ENCODE measurements at places on chromosomes 1 and 21.

DNA sequence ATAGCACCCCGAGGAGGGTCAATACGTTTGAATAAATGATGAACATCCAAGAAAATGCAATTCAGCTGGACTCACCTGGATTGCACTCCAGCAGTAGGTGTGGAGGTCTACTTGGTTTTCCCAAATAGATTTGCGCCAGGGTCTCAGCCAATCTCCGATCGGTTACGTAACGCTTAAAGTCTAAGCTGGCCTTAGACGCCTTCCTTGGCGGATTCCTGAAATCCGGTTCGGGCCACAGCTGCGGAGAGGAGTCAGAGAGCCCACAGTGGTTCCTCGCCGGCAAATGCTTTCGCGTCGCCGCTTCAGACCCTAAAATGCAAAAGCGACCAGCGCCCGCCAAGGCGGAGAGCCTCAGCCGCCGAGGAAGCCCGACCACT is 322 bp downstream of the TFB2M start:
- no peak for DNase-seq

DNA sequence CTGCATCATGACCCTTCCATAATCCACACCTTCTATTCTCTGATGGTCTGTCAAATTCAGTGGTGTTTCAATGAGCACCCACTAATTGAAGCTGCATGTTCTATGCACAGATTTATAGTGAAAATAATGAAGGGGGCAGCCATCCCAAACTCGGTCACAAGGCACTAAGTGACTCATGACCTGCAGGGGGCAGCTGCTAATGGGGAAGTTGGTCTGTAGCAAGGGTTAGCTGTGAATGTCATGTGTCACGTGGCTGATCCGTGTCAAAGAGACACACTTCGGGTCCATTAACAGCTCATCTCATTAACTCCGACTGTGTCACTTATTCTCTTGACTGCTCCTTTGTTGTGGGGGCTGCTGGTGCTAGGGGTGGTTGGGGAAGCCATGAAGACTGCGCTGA is 306.6 kb downstream of the PCP4 start:
- no peak for DNase-seq

GRCh38 chr1:235473806-235474205 is 30.4 kb downstream of the B3GALNT2 start:
- DNase-seq, result no peak

GRCh38 chr1:15191770-15192169 is 38.2 kb downstream of the TMEM51 start:
- DNase-seq, result no peak

- no peak for DNase-seq
Measured at GRCh38 chr1:183063349-183063748, 40.1 kb downstream of the LAMC1 start.

DNA sequence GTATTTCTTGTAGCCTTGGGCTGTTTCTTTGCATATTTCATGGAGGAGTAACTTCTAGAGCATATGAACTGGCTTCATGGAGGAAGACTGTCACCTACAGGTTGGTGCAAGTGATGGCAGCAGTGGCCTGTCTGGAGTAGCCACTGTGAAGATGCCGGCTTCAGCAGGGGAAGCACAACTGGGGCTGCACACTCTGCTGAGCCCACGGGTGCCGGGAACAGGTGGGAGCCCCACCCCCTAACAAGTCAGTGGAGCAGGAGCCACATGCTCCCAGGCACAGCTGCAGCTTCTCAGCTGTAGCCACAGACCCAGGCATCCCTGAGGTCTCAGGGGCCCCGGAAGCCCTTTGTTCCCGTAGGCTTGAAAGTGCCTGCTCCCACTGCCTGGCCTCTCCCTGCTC is 43.2 kb upstream of the C1orf185 start:
- no peak for DNase-seq

GRCh38 chr21:45555251-45555556 is 13.0 kb upstream of the SLC19A1 start:
- no peak for DNase-seq

DNA sequence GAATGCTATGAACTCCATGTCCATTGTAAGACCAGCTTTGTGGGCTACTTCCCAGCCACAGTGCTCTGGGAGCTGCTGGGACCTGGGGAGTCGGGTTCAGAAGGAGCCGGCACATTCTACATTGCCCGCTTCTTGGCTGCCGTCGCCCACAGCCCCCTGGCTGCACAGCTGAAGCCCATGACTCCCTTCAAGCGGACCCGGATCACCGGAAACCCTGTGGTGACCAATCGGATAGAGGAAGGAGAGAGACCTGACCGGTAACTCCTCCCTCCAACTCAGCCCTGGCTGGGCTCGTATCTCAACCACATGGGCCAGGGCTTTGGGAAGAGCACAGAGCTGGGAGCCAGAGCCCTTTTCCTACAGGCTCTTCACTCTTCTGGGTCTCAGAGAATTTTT is 15.4 kb downstream of the MOV10 start:
- no peak for DNase-seq

DNA sequence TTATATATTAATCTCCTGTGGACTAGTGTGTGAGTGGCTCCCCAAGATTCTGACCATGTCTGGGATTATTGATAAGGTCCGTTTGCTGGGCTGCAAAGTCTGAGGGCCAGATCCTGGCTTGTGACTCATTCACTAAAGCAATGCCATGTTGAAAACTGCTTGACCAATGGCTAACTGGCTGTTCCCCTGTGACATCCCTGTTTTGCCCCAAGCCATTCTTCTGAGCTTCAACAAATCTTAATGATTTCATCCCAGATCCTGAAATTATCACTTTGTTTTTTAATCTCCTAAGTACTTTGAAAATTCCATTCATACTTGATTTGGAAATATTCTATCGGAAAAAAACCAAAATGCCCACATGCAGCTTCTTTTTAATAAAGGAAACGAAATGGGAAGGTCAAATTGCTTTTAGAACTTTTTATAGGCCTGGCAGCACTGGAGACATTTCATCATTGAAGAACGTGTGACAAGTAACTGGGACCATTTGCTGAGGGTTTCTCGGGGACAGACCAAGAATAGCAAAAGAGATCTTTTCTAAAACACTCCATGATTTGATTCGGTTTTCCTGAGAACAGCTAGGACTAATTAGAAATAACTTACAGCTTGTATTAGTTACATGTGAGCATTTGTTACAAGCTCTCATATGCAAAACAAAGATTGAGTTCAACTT is 121.3 kb downstream of the TGFB2 start:
- DNase-seq, result no peak

DNA sequence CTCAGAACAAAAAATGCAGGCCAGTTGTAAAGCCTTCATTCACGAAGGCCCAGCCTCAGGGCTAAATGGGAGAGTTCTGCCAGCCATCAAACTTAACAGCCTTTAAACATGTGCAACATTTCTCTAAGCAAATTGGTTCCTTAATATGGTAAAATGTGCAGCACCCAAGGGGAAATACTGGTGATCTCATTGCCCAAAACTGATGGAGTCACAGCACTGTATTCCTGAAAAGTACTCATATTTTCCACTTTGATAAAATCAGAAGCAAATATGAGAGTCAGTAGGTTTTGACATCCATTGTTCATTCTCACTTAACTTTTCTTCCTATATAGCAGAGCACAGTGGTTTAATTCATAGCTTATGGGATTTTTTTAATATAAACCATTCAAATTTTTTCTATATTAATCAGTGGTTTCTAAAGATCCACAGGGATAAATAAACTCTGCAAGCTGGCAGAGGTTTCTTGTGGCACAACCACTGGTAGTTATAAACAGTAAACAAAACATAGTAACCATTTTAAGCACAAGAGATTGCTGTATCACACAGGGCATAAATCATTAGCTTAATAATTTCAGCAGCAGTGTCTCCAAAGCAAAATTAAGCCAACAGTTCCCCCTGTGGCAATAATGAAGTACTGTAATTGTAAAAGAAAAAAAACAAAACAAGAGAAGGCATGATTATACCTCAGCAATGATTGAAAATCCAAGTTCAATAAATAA is 106.9 kb upstream of the LYPLAL1 start:
- no peak for DNase-seq

DNA sequence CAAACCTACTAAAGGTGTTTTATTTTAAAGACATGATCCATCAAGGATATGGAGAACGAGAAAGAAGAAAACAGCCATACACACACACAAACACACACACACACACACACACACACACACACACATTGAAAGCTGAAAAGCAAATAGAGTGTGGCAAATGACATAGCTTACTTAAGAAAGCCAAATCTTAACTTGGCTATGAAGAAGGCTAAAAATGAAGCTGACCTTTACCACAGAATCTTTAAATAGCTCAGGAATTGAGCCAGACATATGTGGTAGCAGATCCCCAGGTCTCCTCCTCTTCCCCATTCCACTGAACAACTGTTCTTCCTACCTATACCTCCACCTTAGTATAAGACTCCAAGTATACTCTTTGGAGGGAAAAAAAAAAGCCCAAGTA is 185.6 kb downstream of the CLEC20A start:
- DNase-seq, result no peak

DNA sequence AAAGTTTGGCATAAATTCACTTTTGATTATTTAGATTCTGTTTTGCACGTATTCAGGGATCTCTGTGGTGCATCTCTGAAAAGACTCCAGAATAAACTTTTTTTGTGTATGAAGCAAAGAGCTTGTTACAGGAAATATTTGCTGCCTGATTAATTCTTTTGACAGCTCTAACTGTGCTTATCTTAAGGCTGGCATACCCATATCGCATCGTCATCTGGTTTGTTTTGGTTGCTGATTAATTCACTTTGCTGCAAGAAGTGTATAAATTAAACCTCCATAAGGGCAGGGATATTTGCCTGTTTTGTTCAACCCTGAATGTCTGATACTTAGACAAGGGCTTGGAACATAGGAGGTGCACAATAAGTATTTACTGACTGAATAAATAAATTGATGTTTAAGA is 17.5 kb upstream of the DUSP10 start:
- DNase-seq, result no peak

- no peak for DNase-seq
Measured at GRCh38 chr21:15306271-15306670, 241.5 kb upstream of the NRIP1 start.

GRCh38 chr1:204736836-204737235 is 51.3 kb upstream of the LRRN2 start:
- no peak for DNase-seq

DNA sequence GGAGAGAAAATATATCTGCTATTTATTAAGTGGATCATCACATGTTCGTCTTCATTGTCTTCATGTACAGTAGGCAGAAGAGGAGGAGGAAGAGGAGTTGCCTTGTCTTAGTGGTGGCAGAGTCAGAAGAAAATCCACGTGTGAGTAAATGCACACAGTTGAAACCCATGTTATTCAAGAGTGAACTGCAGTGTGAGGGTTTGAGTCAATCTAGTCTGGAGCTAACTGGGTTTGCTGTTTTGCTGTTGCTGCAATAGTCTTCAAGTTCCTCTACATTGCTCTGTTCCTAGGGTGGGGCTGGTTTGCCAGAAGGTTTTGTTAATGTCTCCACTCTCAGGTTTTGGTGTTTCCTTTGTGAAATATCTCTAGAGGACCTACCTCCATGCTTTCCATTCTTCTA is 3.1 kb upstream of the CD1A start:
- no peak for DNase-seq

- no peak for DNase-seq
Measured at GRCh38 chr21:44418108-44418875, 37.0 kb upstream of the LRRC3 start.

- no peak for DNase-seq
Measured at GRCh38 chr1:231207437-231207836, 33.6 kb upstream of the GNPAT start.

DNA sequence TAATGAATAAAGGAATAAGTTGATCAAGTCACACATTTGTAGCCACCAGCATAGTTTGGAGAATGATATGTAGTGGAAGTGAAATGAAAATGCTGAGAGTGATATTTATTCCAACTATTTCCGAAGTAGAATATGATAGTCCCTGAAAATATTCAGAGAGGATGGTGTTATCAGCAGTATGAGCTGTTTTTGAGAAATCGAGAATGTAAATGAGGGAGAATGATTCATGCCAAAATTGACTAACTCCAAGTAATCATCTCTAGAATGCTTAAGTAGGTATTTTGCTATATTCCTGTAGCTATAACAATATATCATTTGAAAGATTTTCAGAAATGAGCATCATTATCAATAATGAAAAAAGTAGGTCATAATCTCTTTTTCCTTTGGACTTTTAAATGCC is 178.9 kb downstream of the PDE4B start:
- no peak for DNase-seq

- DNase-seq, result no peak
Measured at GRCh38 chr1:10074852-10075730, 42.3 kb downstream of the UBE4B start.

DNA sequence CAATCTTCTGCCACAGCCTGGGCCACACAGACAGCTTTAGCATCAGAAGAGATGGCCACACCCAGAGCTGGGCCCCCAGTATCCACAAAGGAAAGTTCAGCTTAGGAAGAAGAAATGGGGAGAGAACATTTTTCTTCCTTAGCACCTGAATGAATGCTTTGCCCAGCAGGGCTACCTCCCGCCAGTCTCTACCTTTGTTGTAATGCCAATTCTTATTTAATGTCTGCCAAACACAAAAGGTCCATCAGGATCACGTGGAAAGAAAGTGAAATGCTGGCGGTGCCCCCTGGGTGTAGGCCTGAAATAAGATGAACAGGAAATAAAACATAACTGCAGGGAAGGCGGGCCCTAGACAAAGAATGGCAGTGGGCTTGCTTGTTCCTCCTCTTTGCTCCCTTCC is 125.6 kb downstream of the CACNA1E start:
- no peak for DNase-seq

DNA sequence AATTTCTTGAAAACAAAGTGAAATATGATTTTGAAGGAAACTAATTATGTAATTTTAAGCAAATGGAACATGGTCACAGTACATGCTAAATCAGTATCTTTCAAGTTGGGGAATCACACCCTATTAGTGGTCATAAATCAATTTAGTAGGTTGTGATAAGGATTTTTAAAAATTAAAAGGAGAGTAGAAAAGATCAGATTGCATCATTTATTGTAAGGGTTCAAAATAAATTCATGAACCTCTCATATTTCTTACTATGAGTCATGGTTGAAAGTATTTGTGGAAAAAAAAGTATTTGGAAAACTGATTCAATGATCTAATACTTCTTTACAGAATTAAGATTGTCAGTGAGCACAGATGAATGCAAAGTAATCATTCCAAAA is 14.6 kb downstream of the ADSS2 start:
- no peak for DNase-seq

DNA sequence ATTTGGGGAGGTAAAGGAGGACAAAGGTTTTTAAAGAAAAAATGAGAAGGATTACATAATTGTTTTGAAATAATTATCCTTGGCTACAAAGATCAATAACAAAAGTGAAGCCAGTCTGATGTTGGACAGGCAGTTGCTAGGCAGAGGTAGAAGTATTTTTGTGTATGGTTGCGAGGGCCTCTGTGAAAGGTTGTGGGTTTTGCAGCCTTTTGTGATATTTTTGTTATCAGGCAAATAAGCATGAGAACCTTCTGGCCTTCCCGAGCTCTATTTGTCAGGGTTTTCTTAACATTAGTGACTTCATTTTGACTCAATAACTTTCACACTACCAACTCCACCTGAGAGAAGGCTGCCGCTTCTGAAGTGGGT is 39.2 kb downstream of the CAPN9 start:
- DNase-seq, result no peak

- DNase-seq, result no peak
Measured at GRCh38 chr1:180366371-180367068, 135.9 kb downstream of the ACBD6 start.

All from stimulated activated CD4-positive, alpha-beta T cell treated with anti-CD3 and anti-CD28 coated beads, Interleukin-1b, Interleukin-23, amount 100 ng/mL, for 1 hour (primary cell).